Left colon (tissue), 2 donors: ENCODE measurements at places on chromosomes 11 and 22. TPM values are rescaled to one million over a fixed set of nuclear protein-coding genes. Genes with fewer than 3 reads are reported as not detected.

PANX2 gene
- total RNA-seq, result 0.14 TPM

AGBL2 gene
- 2.3 TPM for total RNA-seq

MYOD1 gene
- not detected for total RNA-seq

INPP5J gene
- 34.4 TPM for total RNA-seq

PNPLA3 gene
- total RNA-seq, result 2.0 TPM

SCT gene
- not detected for total RNA-seq

C11orf16 gene
- not detected for total RNA-seq

CDC45 gene
- total RNA-seq, result 2.7 TPM

CCDC116 gene
- total RNA-seq, result 0.49 TPM

ZBED5 gene
- 36.9 TPM for total RNA-seq

ISX gene
- 71.5 TPM for total RNA-seq
